ENCODE measurements at places on chromosomes 3 and 15.

- peaks cover 22% of the 10 kb centered on the region for H3K36me3 ChIP-seq
- H3K27ac ChIP-seq = peak overlapping the region; percentile 95
Observed at GRCh38 chr3:194671511-194671899, 486 bp downstream of the LSG1 start.

GRCh38 chr3:31468433-31468832, 64.3 kb upstream of the STT3B start:
- H3K36me3 ChIP-seq = no peaks in the 10 kb centered on the region
- H3K4me1 ChIP-seq = no peaks in the 10 kb centered on the region

GRCh38 chr15:63531586-63531985, 27.2 kb downstream of the USP3 start:
- H3K4me3 ChIP-seq = no peak overlapping the region
- DNase-seq = no peak
- H3K27me3 ChIP-seq = no peaks in the 10 kb centered on the region
- H3K4me1 ChIP-seq = peaks cover 45% of the 10 kb centered on the region

DNA sequence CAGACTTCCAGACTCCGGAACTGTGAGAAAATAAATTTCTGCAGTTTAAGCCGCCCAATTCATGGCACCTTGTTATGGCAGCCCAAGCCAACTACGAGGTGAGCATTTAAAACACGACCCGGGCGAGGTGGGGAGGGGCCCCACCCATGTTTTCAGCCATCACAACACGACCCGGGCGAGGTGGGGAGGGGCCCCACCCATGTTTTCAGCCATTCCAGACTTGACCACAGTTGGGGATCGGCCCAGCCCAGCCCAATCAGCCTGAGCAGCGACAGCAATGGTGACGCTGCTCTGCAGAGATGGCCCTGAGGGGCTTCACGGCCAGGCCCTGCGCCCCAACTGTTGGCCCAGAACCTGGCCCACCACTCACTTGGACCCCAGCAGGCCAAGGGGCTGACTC, 93.1 kb downstream of the ATP10A start:
- no peak for DNase-seq
- no peaks in the 10 kb centered on the region for H3K27me3 ChIP-seq
- no peaks in the 10 kb centered on the region for H3K36me3 ChIP-seq
- no peak overlapping the region for H3K4me3 ChIP-seq
- peaks cover 7% of the 10 kb centered on the region for H3K4me1 ChIP-seq
- no peak overlapping the region for H3K27ac ChIP-seq

GRCh38 chr3:137191133-137191923, 233.5 kb downstream of the IL20RB start:
- DNase-seq = no peak
- H3K27ac ChIP-seq = no peak overlapping the region
- no peaks in the 10 kb centered on the region for H3K27me3 ChIP-seq
- H3K36me3 ChIP-seq = no peaks in the 10 kb centered on the region
- no peaks in the 10 kb centered on the region for H3K4me1 ChIP-seq
- no peak overlapping the region for H3K4me3 ChIP-seq

DNA sequence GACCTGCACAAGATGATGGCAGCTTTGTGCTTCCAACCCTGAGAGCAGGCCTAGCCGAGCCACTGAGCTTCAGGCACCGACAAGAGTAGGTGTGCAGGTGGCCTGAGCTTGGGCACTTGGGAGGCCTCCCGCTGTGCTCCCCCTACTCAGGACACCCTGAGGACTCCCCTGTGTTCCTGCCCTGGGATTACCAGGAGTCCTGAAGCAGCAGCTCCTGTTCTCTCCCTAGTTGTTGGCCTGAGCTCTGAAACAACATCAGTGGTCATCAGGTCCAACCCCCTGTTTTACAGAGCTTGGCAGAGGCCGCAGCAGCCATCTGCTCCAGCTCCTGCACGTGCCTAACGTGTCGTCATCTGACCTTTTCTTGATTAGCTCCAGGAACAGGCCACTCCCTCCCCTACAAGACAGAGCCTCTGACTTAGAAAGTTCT, 8.0 kb upstream of the MESP2 start:
- no peaks in the 10 kb centered on the region for H3K36me3 ChIP-seq
- no peak overlapping the region for H3K4me3 ChIP-seq
- no peak for DNase-seq
- H3K27ac ChIP-seq = no peak overlapping the region

- H3K27ac ChIP-seq = no peak overlapping the region
- no peak overlapping the region for H3K4me3 ChIP-seq
- no peak for DNase-seq
- H3K4me1 ChIP-seq = no peaks in the 10 kb centered on the region
- H3K36me3 ChIP-seq = peaks cover 25% of the 10 kb centered on the region
Observed at GRCh38 chr3:187717572-187717971, 15.2 kb upstream of the RTP2 start.

- no peak overlapping the region for H3K4me3 ChIP-seq
- no peak overlapping the region for H3K27ac ChIP-seq
- peak; percentile 72 for DNase-seq
- H3K27me3 ChIP-seq = peaks cover 4% of the 10 kb centered on the region
- no peaks in the 10 kb centered on the region for H3K4me1 ChIP-seq
Observed at GRCh38 chr3:10945683-10946287, 46.8 kb upstream of the SLC6A1 start.

GRCh38 chr3:17553080-17553479, 189.4 kb downstream of the TBC1D5 start:
- H3K27ac ChIP-seq = no peak overlapping the region
- no peak overlapping the region for H3K4me3 ChIP-seq
- H3K36me3 ChIP-seq = no peaks in the 10 kb centered on the region
- H3K27me3 ChIP-seq = no peaks in the 10 kb centered on the region
- no peaks in the 10 kb centered on the region for H3K4me1 ChIP-seq
- DNase-seq = no peak

DNA sequence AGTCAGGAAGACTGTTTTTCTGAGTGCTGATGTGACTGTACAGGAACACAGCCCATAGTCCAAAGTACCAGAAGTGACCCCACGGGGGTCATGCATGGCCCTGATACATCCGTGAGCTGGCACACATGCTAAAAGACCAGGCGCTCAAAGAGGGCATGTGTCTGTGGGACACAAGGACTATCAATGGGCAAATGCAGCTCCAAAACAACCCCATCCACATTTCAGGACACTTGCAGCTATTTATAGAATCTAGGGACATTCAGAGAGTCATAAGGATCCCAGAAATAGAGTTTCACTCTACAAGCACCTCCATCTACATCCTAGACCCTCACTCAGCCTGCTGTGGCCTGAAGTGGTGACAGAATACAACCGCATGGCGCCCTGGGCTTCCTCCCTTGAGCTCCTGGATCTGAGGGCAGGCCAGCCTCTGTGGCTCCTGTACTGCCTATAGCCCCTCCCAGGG, 17.0 kb downstream of the SLC25A20 start:
- DNase-seq = no peak
- H3K27me3 ChIP-seq = no peaks in the 10 kb centered on the region
- H3K27ac ChIP-seq = no peak overlapping the region
- H3K4me3 ChIP-seq = no peak overlapping the region

DNA sequence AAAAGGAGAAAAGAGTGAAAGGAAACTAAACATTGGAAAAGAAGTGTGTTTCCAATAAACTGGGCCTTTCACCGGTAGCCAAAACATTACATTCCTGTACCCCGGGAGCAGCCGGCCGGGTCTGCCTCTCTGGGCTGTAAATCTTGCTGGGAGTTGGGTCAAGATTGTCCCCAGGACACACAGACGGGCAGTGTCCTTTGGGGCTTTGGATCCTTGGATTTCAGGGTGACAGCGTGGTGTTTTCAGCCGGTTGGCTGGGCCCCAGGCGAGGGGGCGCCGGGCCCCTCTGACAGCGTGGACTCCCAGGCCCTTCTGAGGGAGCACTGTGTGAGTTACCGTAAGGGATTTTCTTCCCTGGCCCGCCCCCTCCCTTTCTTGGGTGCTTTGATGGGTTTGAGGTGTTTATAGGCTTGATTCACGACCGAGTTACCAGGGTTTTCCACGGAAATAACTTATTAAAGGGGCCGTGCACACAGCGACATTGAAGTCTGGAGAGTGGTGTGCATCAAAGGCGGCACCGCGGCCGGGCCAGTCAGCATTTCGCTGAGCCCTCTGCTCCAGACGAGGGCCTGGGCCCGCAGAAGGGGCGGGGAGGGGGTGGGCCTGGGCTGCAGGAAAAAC, 27.4 kb downstream of the SMAD6 start:
- H3K27me3 ChIP-seq = no peaks in the 10 kb centered on the region
- DNase-seq = no peak
- H3K27ac ChIP-seq = peak overlapping the region; percentile 29
- H3K36me3 ChIP-seq = peaks cover 13% of the 10 kb centered on the region
- H3K4me1 ChIP-seq = peaks cover 62% of the 10 kb centered on the region

- DNase-seq = no peak
- H3K4me1 ChIP-seq = peaks cover 10% of the 10 kb centered on the region
- H3K4me3 ChIP-seq = no peak overlapping the region
- H3K27ac ChIP-seq = no peak overlapping the region
Observed at GRCh38 chr15:63931556-63931955, 97.8 kb upstream of the HERC1 start.

- peak; percentile 70 for DNase-seq
- no peaks in the 10 kb centered on the region for H3K27me3 ChIP-seq
- H3K36me3 ChIP-seq = no peaks in the 10 kb centered on the region
- H3K27ac ChIP-seq = no peak overlapping the region
Observed at GRCh38 chr15:62254137-62254934, 89.3 kb upstream of the C2CD4B start.

DNA sequence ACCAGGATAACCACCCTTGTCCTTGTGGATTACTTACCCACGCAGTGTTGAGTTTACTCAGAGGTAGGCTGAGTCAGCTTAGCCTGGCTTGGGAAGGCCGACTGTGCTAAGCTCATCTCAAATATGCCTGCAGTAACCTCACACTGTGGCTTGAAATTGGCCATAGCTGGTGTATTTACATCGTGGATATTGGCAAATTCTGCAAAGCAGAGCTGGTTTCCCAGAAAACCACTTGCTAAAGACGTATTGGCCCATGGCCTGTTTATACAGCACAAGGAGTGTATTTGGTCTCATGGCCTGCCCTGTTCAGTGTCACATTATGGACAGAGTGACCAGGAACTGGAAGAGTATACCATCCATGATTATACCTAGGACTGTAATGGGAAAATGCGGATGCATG, 170.5 kb upstream of the UBE3A start:
- no peak for DNase-seq
- no peaks in the 10 kb centered on the region for H3K4me1 ChIP-seq
- no peak overlapping the region for H3K27ac ChIP-seq
- no peaks in the 10 kb centered on the region for H3K27me3 ChIP-seq
- no peaks in the 10 kb centered on the region for H3K36me3 ChIP-seq

GRCh38 chr3:38458796-38459498, 5.3 kb downstream of the ACVR2B start:
- H3K27me3 ChIP-seq = no peaks in the 10 kb centered on the region
- H3K4me3 ChIP-seq = peak overlapping the region; percentile 29
- H3K27ac ChIP-seq = peak overlapping the region; percentile 71
- DNase-seq = peak; percentile 80
- no peaks in the 10 kb centered on the region for H3K36me3 ChIP-seq

- no peaks in the 10 kb centered on the region for H3K27me3 ChIP-seq
- H3K36me3 ChIP-seq = no peaks in the 10 kb centered on the region
- no peak overlapping the region for H3K4me3 ChIP-seq
- no peak for DNase-seq
- no peaks in the 10 kb centered on the region for H3K4me1 ChIP-seq
- no peak overlapping the region for H3K27ac ChIP-seq
Observed at GRCh38 chr15:87287156-87287555, 969.4 kb downstream of the NTRK3 start.

DNA sequence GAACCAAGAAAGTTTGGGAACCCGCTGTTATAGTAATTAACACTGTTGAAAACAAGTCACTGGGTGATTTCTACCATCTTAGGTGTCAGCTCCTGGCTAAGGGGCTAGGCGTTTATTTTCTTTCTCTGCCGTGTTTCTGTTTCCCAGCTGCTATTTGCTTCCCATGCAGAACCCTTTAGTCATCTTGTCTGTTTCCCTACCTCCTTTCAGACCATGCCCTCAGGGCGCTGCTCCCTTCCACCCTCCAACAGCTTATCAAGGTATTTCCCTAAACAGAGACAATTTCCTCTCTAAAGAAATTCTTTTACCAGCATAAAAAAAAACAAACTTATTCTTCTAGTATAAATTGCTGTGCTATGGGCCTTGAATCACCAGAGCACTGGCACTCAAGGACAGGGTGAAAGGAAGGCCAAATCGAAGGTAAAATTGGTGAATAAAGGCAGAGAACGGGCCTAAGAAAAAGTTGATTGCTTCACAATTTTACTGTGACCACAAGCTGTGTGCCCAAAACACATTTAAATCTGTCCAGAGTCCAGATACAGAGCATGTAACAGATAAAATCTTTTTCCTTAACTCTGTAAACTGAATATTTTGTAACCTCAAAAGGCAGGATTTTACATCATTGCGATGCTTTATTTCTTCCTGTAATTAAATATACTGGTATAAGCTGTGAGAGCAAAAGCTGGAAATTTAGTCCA, 319.2 kb downstream of the ZNF621 start:
- no peaks in the 10 kb centered on the region for H3K27me3 ChIP-seq
- no peaks in the 10 kb centered on the region for H3K4me1 ChIP-seq
- no peak overlapping the region for H3K4me3 ChIP-seq
- H3K36me3 ChIP-seq = no peaks in the 10 kb centered on the region
- no peak overlapping the region for H3K27ac ChIP-seq

- no peaks in the 10 kb centered on the region for H3K36me3 ChIP-seq
- no peaks in the 10 kb centered on the region for H3K27me3 ChIP-seq
- peak overlapping the region; percentile 20 for H3K27ac ChIP-seq
- DNase-seq = no peak
Observed at GRCh38 chr3:63974451-63974850, 48.8 kb downstream of the PSMD6 start.

DNA sequence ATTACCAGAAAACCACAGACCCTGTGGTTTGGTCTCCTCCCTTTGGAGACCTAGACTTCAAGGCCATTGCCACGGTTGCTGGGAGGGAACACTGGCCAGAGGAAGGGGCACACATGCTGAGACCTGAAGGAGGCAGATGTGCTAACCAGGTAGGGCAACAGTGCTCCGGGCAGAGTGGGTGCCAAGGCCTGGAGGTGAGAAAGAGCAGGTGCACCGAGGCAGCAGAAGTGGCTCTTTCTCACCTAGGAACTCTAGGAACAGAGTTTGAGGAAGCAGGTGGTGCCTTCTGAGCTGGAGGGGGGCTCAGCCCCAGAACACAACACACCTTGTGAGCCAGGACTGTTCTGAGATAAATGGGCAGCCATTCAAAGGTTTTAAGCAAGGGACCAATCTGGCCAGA, 106.1 kb downstream of the MEGF11 start:
- no peak overlapping the region for H3K4me3 ChIP-seq
- H3K27me3 ChIP-seq = peaks cover 12% of the 10 kb centered on the region
- DNase-seq = no peak
- H3K4me1 ChIP-seq = no peaks in the 10 kb centered on the region
- no peaks in the 10 kb centered on the region for H3K36me3 ChIP-seq
